ENCODE measurements at places on chromosomes 4 and X. TPM values are rescaled to one million over a fixed set of nuclear protein-coding genes. Genes with fewer than 3 reads are reported as not detected.

GRCh38 chr4:114642173-114642780 is 43.7 kb downstream of the UGT8 start:
- no peak for DNase-seq
- H3K36me3 ChIP-seq: no peaks in the 10 kb centered on the region
- no peak overlapping the region for H3K4me3 ChIP-seq

The MAGEC2 gene
- not detected for total RNA-seq

The NLGN3 gene
- 1.1 TPM for total RNA-seq

DNA sequence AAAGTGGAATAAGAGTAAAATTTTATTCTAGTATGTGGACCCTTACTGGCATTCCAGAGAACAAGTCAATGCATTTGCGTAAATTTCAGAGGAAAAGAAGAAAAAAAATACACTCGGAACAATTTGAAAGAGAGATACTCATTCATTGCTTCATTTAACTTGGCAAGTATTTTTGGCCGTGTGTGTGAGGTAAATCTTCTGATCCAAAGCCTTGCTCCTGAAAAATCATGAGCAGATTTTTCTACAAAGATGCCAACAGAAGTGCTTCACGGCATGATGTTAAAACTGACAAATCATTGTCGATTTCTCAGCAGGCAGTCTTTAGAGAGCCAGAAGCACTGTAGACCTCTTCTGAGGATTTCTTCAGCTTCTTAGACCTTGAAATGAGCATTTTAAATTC is 194.0 kb downstream of the COX18 start:
- H3K4me3 ChIP-seq: peak overlapping the region; percentile 10
- no peaks in the 10 kb centered on the region for H3K36me3 ChIP-seq
- H3K27ac ChIP-seq: peak overlapping the region; percentile 3
- peaks cover 22% of the 10 kb centered on the region for H3K4me1 ChIP-seq
- no peak for DNase-seq

DNA sequence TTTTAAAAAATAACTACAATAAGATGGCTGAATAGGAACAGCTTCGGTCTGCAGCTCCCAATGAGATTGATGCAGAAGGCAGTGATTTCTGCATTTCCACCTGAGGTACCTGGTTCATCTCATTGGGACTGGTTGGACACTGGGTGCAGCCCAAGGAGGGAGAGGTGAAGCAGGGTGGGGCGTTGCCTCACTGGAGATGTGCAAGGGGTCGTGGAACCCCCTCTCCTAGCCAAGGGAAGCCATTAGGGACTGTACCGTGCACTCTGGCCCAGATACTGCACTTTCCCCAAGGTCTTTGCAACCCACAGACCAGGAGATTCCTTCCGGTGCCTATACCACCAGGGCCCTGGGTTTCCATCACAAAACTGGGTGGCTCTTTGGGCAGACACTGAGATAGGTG is 640.1 kb downstream of the IQCM start:
- no peaks in the 10 kb centered on the region for H3K27me3 ChIP-seq
- no peak overlapping the region for H3K4me3 ChIP-seq
- no peak overlapping the region for H3K27ac ChIP-seq

The ZNF157 gene
- not detected for total RNA-seq
